Stimulated activated CD4-positive, alpha-beta T cell treated with anti-CD3 and anti-CD28 coated beads, Interleukin-12 subunit alpha, Interleukin-12 subunit beta, amount 100 ng/mL, for 24 hours (primary cell): ENCODE measurements at places on chromosomes 2 and 18.

DNA sequence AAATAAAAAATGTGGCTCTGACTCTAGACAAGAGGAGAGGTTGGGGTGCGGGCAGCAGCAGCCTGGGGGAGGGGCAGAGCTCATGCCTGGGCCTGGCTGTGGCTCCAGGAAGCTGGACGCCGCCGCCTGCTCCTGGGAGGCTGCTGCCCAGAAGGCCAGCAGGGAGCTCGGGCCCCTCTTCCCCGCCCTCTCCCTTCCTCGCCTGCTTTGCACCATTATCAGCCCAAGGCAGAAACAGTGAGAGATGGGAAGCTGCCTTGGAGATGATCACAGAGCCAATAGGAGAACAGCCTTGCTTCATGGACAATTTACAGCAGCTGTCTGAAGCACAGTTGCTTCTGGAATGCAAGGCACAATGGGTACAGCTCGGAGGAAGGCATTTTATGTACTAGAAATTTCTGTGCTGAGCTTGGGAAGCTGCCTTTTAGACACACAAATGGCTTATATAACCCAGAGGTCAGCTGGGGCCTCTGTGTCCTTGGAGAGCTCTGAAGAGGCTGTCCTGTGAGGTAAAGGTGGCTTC, 55.3 kb upstream of the AFF3 start:
- no peak for DNase-seq

- DNase-seq: no peak
These were observed 137.7 kb upstream of the TWIST2 start for GRCh38 chr2:238710032-238710735.

- no peak for DNase-seq
These were observed 112.2 kb downstream of the SOS1 start for GRCh38 chr2:39008665-39009064.

DNA sequence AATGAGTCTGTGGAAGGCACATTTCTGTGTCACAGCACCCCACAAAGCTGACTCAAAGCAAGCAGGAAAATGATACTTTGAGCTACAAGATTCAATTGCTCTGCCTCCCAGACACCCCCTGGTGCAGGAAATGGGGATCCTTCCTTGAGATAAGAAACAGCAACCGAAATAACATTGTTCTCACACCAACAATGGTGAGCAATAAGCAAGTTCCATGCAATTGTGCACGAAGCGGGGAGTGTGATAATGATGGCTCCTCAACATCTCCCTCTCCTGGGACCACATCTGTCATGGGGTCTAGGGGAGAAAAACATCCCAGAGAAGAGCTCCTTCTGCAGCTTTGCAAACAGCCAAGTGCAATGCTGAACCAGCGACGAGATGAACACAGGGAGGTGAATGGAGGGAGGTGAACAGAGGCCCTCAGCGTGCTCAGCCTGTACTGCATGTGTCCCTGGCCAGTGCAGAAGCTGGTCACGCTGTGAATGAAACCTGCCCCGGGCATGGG, 67.7 kb downstream of the PDCL3 start:
- DNase-seq: no peak

GRCh38 chr18:13530879-13531387, 195.4 kb downstream of the FAM210A start:
- no peak for DNase-seq

GRCh38 chr2:39772086-39772811, 6.8 kb downstream of the THUMPD2 start:
- DNase-seq: no peak

DNA sequence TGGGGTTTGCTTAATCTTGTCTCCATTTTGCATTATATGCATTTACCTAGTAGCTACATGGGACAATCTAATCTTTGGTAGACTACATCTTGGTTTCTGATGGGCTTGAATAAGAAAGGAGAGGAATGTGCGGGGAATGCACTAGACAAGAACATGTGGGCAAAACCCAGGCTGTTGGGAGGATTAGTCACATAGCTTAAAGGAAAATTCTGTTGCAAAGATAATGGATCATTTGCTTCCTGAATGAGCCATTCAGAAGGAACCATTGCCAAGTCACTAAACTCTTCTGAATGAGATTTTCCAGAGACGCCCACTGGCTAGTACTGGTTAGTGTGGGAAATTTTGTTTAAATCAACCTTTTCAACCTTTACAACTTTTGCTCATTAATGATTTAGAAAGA, 84.8 kb downstream of the OSBPL6 start:
- no peak for DNase-seq

DNA sequence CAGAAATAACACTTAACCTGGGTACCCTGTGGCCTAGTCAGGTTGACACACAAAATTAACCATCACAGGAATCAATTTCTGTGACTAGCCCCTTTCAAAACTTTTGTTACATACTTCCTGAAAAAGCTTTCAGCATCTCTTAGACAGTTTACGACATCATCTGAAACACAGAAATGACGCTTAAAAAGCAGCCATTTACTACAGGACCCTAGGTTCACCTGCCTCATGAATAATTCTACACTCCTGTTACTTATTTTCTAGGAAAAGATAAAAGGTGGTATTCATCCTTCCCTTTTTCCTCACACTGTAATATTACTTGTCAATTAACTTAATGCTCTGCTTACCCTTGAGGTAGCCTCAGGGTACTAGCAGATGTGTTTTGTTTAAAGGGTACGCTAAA, 388.4 kb downstream of the IRS1 start:
- no peak for DNase-seq

DNA sequence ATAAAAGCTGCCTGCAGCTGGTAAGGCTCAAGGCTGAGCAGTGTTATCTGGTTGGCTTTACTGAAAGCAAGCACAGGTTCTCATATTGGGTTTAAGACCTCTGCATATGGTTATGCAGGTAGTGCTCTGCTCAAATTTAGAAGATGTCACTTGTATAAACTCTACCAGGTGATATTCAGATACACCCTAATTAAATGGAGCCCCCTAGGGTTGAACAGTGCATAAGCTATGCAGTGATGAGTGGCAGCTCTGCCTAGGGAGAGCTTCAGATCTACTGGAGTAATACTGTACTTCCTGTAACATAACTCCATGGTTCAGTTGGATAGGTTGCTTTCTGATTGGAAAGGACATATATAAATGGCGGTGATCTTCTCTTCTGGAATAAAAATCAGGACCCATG, 222.7 kb downstream of the CYRIA start:
- no peak for DNase-seq

GRCh38 chr18:56627991-56628390, 10.4 kb downstream of the TXNL1 start:
- DNase-seq: no peak

DNA sequence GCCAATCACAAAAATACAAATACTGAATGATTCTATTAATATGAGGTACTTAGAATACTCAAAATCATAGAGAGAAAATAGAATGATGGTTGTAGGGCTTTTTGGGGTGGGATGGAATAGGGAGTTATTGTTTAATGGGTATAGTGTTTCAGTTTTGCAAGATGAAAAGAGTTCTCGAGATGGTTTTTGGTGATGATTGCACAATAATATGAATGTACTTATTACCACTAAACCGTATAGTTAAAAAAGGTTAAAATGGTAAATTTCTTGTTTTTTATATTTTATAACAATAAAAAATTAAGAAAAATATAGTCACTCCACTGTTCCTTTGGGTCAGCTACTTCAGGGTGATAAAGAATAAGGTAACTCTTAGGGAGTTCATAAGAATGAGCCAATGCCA, 560.1 kb downstream of the TDRD15 start:
- DNase-seq: no peak

- DNase-seq: no peak
These were observed 362.8 kb upstream of the HS6ST1 start for GRCh38 chr2:128681507-128681906.

GRCh38 chr2:219645631-219646527, 18.4 kb downstream of the SLC4A3 start:
- DNase-seq: no peak

DNA sequence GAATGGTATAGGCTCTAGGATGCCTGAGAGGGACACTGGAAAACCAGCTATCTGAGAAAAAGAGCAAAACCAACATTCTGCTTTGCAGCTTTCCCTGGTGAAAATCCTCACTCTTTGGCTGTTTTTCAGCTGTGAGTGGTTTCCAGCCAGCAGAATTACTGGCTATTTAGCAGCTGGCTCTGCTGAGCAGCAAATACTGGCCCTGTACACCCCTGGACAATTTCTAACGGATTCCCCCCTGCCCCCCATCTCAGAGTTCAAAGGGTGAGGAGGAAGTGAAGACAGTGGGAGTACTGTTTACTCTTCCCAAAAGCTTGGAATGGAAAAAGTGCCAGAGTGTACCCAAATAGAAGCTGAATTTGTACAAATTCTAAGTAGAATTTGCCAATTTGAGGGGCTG, 26.1 kb upstream of the IMP4 start:
- DNase-seq: no peak

GRCh38 chr18:12011957-12012549, 30.7 kb downstream of the IMPA2 start:
- no peak for DNase-seq

DNA sequence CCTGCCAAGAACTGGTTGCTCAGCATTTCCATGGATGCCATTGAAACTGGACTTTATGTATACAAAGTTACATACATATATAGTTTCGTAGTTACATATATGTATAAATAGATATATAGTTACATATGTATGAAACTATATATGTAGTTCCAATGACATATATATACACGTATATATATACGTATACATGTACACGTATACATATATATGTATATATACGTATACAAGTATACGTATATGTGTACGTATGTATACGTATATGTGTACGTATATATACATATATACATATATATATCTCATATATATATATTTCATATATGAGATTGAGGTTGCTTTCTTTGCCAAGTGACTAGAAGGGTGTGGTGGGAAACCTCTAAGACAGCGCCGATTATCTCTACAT, 10.6 kb upstream of the TMEM131 start:
- DNase-seq: no peak

DNA sequence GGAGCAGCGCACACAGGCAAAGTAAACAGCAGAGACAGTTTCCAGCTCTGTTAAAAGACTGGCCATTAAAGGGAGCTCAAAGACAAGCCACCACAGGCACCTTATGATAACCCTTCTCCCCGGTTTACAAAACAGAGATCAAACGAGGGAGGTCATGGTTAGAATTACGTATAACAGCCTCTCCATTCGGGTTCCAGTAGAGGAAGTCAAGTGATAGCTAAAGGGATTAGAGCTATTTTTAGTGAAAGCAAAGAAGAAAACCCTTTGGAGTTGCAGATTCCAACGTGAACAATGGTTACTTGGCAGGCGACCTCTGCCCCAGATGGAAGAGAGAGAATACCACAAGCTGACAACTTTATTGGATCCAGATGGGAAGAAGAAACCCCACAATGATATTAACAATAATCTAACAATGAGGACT, 31.2 kb upstream of the EDAR start:
- no peak for DNase-seq

DNA sequence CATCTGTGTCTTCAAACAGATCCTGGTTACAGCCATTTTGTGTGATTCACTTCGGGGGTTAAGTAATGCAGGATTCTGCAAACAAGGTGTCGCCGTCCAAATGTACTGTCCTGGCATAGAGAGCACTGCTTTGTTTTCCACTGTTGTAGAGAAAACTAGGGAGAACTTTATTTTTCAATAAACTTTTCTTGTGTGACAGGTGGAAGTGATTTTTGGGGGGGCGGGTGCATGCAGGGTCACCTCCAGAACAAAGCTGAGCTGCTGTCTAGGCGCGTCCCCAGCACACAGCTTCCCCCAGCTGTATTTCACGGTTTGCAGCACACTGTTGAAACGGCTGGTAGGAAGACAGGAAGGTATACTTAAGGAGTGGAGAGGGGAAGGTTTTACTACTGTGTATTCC, 200.6 kb downstream of the MGAT5 start:
- DNase-seq: no peak

- DNase-seq: no peak
These were observed 20.2 kb upstream of the TUBB6 start for GRCh38 chr18:12287684-12288402.

DNA sequence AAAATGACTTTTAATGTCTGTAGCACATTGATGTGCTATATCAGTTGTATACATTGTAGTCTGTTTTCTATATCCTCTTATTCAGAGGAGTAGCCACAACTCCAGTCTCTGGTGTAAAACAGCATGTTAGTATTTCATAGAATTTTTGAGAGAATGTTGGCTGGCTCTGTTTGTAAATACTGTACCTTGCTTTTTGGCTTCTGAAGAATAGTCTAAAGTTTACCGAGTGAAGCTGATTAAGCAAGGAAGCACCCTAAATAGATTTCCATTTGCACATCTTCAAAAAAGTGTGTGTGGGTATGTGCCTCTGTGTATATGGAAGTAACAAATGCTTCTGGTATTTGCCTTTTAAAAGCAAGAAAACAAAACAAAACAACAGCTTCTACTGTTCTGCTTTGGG, 50.5 kb downstream of the MAP4K4 start:
- no peak for DNase-seq

DNA sequence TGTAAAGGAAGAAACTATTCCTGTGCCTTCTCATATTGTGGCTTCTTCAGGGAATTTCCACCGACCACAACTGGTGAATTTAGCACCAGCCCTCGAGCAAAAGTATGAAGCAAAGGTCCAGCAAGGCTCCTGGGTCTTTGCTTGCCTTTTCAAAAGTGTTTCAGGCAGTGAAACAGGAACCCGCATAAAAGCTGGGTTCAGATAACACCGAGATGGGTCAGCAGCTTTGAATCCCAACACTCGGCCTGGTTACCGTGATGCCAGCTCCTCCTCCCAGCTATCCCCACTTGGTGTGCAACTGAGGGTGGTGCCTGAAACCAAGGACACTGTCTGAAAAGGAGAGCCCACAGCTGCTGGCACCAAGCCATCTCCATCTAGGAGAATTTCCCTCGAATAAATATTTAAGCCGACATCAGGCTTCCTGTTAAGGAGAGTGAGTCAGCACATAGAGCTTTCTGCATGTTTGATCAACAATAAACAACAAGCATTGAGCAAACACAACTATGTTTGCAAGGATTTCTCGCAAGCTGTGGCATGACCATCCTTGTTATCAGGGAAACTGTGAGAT, 69.5 kb downstream of the ANTXR1 start:
- no peak for DNase-seq

DNA sequence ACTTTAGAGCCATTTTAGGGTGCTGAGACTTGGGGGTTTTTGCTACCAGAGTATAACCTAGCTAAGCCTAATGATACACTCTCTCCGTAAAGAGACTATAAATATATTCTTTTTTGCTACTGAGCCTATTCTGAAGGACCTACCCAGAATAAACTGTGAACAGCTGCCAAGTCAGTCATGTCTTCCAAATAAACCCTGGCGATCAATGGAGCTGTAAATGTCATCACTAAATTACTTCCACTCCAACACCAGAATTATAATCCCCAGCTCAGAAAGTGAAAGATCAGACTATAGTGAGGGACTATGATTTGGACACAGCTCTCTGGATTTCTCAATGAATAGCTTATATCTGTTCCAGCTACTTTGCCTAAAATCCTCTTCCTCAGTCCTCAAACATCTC, 178.9 kb downstream of the METTL4 start:
- no peak for DNase-seq

- no peak for DNase-seq
These were observed 412.4 kb upstream of the LRATD1 start for GRCh38 chr2:14220101-14220500.

GRCh38 chr2:25259737-25260124, 82.0 kb downstream of the DNMT3A start:
- DNase-seq: no peak

DNA sequence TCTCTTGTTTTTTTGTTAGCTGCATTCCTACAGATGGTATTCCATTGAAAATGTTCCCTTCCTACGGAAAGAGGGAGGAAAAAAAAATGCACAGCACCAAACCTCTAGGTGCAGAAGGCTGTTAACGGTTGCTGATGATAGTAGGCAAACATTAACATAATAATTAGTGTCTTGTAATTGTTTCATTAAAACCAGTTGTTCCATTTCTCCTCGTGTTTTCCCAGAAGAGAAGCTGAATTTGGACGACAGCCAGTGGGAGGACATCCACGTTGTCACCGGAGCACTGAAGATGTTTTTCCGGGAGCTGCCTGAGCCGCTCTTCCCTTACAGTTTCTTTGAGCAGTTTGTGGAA, 494.7 kb downstream of the ARHGAP15 start:
- no peak for DNase-seq
